Adipocyte (in vitro differentiated cells): ENCODE measurements at places on chromosomes 6 and 20.
A peak's percentile ranks its signal among the peaks of the same experiment; 100 is the strongest.

DNA sequence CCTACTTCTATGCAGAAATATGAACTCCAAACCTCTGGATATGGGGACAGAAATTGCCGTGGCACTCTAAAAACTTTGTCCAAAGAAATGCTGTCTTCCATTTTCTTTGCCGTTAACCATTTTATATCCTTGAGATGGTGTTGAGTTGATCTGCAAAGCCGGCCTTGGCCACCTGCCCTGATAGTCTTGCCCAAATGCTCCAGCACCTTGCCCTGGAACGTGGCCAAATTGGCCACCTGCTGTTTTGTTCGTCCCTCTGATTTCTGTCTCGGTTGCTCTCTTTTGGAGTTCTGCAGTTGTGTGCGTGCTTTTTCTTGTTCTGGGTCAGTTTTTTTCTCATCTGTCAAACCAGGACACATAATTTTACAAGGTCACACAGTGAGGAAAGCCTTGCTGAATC, 239.7 kb upstream of the GMDS start:
- DNase-seq: no peak

GRCh38 chr20:45822857-45823256, 4.3 kb downstream of the TNNC2 start:
- peak; percentile 67 for DNase-seq

- DNase-seq: peak; percentile 61
Measured at GRCh38 chr6:31495580-31495979, 2.4 kb upstream of the MICB start.

DNA sequence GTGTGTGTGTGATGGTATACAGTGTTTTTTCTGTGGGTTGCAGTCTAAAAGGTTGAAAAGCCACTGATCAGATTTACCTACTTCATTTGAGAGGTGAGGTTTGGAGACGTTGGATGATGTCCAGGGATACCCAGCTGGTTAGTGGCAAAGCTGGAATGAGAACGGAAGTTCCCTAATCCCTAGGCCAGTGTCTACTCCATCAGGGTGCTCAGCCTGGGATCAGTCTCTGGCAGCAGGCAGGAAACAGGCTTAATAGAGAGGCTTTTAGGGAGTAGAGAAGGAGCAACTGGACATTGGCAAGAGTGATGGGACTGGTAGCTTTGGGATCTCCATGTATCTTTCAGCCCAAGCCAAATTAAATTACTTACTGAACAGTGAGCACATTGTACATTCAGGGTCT, 80.7 kb downstream of the C6orf52 start:
- DNase-seq: peak; percentile 12

GRCh38 chr20:46232539-46232938, 75.8 kb downstream of the CDH22 start:
- DNase-seq: no peak

DNA sequence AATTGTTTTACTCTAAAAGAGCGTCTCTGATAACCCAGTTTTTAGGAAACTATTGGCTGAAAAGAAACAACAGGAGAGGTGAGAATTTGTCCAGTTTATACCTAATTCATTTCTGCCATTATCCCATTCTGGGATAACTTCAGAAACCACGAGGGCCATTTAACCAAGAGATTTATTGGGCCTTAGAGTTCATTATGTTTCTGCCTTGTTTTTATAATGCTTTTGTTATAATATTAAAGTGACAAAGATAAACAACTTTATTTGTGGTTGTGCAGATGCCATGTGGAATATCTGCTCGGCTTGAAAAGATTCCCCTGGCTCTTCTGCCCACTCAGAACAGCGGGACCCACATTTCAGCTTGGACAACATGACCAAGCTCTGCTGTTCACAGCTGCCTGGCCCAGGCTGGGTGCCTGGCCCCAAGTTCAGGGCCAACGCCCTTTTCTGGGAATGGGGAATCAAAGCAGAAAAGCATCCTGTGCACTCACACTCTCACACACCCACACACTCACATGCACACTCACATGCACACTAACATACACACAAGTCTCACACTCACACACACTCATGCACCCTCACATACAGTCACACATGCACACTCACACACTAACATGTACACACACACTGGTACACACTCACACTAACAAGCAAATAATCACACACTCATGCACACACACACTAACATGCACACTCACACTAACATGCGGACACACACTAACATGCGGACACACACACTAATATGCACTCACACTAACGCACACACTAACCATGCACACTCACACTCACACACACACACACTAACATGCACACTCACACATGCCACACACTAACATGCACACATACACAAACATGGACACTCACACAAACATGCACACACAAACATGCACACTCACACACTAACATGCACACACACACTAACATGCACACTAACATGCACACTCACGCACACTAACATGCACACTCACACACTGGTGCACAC, 86.7 kb upstream of the NEDD9 start:
- DNase-seq: no peak

DNA sequence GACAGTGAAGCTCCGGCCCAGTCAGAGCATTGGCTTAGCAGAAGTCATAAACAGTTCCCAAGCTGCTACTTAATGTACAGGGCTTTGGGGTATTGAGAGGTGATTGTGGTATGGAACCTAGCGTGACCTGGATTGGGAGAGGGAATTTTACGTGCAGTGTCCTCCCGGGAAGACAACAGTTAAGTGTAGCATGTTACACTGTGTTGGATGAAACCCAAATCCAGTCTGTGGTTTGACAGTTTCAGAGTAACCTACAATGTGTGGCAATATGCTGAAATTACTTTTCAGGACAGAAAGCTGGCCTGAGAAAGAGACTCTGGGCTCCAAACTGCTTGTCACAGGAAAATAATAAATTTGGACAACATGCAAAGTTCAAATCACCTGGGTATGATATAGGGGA, 28.1 kb upstream of the RALGAPA2 start:
- no peak for DNase-seq

DNA sequence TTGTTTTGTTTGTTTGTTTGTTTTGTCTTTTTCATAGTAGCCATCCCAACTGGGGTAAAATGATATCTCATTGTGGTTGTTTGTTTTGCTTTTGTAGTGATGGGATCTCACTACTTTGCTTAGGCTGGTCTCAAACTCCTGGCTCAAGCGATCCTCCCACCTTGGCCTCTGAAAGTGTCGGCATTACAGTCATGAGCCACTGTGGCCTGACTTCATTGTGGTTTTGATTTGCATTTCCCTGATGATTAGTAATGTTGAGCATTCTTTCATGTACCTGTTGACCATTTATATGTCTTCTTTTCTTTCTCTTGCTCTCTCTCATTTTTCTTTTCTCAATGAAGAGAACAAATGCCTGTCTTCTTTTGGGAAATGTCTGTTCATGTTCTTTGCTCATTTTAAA, 30.8 kb upstream of the HLA-DOA start:
- DNase-seq: no peak

- DNase-seq: no peak
Measured at GRCh38 chr6:106141441-106142237, 55.5 kb downstream of the PRDM1 start.

DNA sequence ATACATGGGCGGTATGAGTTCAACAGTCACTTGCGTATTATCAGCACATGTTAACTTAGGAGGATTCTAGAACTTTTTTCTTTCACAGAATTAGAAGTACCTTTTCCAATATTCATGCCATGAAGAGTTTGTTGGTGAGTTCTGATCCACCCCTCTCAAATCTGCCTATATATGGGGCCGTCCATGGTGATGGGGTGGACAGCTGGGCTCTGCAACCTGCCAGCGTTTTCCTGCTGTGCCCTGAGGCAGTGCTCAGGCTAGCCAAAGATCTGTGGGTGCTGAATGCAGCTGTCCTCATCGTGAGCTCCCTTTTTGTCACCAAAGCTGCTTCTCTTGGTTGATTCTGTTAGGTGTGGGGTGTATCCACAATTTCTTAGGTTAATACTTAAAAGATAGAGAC, 88.7 kb downstream of the THBS2 start:
- peak; percentile 35 for DNase-seq

- DNase-seq: no peak
Measured at GRCh38 chr6:87540539-87540938, 49.2 kb downstream of the RARS2 start.

DNA sequence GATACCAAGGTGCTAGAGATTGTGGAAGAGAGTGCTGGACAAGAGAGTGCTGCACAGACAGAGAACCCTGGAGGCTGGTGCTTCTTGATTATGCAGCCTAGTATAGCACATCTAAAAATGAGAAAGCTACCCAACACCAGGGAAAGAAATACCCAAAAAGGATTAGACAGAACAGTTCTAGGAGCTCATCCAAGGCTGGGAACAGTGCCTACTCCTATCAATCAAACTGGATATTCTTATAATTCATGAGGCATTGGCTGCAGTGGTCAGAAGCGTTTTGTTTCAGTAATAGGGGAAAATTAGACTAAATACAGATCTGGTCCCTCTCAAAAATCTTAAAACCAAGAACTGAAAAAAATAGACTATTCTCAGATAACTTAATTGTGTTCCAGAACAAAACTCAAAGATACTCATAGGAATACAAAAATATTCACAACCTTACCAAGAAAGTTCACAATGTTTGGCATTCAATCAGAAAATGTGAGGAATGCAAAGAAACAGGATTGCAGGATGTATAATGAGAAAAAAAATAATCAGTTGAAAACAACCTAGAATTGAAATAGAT, 222.9 kb downstream of the EPHA7 start:
- DNase-seq: no peak

GRCh38 chr6:34149831-34150400, 4.0 kb upstream of the GRM4 start:
- DNase-seq: no peak

GRCh38 chr6:2843138-2843740, 1.6 kb upstream of the SERPINB1 start:
- peak; percentile 34 for DNase-seq

GRCh38 chr20:62289898-62290297, 12.9 kb upstream of the ADRM1 start:
- DNase-seq: no peak

DNA sequence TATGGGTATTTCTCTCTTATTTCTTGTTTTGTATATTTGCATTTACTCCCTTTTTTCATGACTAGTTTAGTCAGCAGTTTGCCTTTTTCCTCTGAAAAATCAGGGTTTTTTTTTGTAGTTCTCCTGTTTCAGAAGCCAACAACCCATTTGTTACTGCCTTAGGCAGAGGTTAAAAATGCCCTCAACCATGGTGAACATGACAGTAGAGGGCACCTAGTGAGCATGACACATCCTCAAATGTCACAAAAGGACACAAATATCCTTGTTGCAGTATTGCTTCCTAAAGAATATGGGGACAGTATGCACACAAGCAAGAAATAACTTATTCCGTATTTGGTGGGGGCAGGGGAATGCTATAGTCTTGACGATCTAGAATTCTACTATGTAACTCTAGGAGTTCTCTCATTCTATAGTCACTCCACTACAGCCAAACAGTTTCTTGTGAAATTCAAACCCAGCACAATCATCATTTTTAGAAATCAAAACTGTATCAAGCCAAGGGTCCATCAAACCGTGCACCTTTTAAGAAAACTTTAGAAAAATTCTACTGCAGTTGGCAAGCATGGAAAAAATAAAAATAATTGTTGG, 47.0 kb downstream of the GOPC start:
- peak; percentile 19 for DNase-seq

DNA sequence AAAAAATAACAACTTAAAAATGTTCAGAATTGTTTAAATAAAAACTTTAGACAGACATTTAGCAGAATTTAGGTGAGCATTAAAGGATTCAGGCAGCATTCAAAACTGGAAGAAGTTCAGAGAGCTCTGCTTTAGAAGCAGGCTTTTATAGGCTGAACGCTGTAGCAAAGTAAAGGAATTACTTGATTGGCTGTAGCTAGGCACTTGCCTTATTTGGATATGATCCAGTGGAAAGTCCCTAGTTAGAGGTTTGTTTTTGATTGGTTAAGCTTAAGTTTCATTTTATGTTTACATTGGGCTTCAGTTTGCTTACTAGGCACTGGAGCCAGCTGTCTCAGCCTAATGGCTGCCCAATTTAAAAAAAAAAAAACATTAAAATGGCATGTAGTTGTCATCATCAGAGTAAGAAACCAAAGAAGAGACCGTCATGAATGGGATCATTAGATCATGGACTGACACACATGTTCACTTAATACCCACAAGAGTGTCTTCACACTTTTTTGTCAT, 65.1 kb downstream of the CBFA2T2 start:
- peak; percentile 95 for DNase-seq

GRCh38 chr20:19886661-19887288, 128.7 kb downstream of the RIN2 start:
- no peak for DNase-seq

GRCh38 chr20:41176711-41177552, 39.6 kb downstream of the PLCG1 start:
- DNase-seq: no peak

DNA sequence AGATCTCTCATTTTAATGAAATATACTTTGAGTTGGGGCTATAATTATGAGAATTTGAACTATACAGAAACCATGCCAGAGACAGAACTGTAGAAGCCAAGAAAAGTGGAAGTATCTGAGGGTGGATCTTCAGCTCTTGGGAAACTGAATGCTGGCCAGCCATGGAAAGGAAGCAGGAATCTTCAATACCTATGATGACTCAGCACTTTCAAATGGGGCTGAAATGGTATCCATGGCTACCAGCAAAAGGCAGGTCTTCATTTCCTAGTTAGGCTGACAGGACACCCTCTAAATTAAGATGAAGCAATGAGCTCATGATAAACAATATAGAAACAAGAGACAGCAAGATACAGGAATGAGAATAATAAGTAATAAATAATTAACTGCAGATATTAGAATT, 171.3 kb downstream of the COL21A1 start:
- no peak for DNase-seq
